ENCODE measurements at places on chromosomes 1 and 21.

- no peak for DNase-seq
Measured at GRCh38 chr1:30753660-30754123, 3.9 kb downstream of the LAPTM5 start.

GRCh38 chr1:37570528-37571334 is 14.0 kb downstream of the DNALI1 start:
- no peak for DNase-seq

DNA sequence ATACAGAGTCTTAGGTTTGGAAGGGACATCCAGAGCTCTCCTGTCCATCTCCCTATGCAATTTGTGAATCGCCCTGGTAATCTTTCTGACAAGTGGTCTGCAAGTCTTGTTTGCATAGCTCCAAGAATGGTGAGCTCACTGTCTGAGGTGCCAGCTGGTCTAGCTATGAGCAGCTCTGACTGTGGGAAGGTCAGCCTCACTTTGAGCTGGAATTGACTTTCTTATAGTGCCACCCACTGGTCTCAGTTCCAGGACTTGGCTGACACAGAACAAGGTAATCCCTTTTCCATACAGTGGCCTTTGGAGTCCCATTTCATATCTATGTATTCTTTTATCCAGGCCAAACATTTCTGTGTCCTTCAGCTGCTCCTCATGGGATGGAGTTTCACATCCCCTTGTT is 95.6 kb upstream of the C8B start:
- DNase-seq: no peak

- no peak for DNase-seq
Measured at GRCh38 chr1:75797273-75797588, 549 bp downstream of the MSH4 start.

DNA sequence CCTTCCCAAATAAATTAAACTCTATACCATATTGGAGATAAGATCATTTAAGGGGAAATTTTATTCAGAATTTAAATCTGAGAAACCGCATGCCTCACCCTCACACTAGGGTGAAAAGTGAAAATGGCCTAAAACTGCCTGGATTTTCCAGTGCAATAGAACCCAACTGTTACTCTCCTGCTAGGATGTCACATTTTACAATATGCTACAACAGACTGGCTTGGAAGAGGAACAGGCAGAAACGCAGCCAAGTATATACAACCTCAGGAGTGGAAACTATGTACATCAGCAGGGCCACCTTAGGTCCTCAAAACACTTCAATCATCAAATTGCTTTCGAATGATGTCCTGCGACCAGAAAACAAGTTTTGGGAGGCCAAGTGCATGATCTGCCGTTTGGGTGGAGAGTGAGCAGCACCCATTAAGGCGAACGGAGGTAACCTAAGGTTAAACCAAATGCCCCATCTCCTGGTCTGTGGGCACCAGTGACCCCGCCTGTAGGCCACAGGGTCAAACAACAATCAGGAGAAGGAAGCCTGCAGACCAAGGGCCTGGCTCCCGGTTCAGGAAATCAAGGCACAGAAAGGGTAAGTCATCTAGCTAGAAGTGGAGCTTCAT is 4.9 kb downstream of the RCAN1 start:
- DNase-seq: no peak

DNA sequence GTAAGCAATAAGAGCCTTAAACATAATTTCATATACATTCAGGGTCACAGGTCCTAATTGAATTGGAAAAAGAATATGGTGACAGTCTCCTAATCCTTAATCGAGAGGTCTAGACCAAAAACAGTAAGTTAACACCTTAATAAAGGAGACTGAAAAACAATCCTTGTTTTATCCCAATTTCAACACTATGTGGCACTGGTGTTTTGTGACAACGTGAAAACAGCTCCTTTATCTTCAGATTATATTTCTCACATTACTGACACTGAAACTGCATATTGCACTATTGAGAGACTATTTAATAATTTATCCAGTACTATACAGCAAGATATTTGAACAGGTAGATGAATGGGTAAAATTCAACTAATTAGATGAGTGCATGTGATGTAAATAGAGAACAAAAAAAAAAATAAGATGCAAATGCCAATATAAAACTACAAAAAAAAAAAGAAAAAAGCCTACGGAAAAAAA is 34.1 kb downstream of the TP53BP2 start:
- DNase-seq: no peak

GRCh38 chr1:30403061-30403645 is 320.2 kb downstream of the MATN1 start:
- no peak for DNase-seq

DNA sequence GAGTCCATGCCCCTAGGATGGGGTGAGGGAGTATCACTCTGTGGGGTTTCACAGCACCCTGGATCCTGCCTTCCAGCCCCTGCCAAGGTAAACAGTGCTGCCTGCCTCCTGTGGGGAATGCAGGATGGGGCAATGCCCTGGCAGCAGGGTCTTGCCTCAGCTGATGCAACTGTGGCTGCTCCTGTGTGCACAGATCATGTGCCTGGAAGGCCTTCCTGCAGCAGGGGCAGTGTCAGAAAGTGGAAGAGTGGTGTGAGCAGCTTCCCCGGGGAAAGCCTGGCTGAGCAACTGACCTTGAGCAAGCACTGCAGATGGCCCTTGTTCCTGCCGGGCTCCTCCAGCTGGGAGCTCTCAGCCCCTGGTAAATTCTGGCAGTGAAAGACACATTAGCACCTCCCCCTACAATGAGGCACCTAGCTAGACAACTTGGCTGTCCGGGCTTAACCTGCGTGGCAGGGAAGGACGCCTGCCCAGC is 9.9 kb downstream of the TOR3A start:
- peak; percentile 80 for DNase-seq

- DNase-seq: no peak
Measured at GRCh38 chr1:85734931-85735330, 26.7 kb upstream of the ZNHIT6 start.

DNA sequence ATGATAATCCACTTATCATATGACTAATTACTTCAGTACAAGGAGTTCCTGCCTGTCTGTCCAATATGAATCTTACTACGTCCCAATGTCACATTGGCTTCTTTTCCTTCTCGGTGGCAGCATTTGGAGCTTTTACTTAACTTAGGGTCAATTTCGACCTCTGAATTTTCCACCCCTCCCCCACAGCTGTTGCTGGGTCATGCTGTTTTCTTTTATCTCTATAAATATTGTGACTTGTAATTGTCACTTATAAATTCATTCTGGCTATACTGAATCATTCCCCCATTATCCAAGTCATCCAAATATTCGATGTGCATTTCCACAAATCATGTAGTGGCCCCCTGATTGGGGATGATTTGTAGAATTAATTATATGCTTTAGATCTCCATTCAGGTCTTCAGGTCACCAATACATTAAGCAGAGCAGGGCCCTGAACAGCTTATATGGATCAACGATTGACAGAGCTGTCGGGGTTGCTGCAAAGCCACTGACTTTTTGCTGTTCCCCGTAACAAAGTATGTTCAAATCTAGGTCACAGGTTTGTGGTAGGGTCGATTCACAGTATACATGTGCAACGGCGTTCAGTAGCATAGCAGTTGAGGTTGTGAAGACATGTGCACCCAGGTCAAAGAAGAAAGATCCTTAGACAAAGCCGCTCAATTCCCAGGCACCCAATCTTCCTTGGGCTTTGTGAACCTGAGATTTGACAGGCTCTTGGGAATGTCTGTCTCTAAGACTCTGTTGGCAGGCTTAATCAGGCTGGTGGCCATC is 18.3 kb upstream of the RNU1-4 start:
- DNase-seq: no peak

DNA sequence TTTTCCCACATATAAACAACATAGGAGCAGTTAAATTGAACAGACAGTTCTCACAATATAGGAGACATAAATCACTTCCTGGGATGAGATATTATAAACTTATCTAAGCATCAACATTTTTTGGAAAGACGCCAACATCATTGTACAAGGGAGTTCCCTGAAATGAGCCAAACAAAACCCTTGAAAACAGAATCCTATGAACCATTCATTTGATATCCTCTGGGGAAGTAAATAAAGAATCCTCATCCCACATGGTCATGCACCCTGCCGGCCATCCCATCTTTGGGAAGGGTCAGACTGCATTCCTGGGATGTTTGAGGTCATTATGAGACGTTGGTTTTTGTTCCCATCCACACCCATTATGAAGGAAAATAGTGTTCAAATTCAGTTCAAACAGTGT is 111.8 kb upstream of the USP25 start:
- DNase-seq: peak; percentile 2

- no peak for DNase-seq
Measured at GRCh38 chr1:112110031-112110430, 120.6 kb upstream of the KCND3 start.

GRCh38 chr1:92989936-92990583 is 28.8 kb upstream of the DIPK1A start:
- no peak for DNase-seq

- no peak for DNase-seq
Measured at GRCh38 chr1:8646189-8646588, 171.3 kb downstream of the RERE start.

DNA sequence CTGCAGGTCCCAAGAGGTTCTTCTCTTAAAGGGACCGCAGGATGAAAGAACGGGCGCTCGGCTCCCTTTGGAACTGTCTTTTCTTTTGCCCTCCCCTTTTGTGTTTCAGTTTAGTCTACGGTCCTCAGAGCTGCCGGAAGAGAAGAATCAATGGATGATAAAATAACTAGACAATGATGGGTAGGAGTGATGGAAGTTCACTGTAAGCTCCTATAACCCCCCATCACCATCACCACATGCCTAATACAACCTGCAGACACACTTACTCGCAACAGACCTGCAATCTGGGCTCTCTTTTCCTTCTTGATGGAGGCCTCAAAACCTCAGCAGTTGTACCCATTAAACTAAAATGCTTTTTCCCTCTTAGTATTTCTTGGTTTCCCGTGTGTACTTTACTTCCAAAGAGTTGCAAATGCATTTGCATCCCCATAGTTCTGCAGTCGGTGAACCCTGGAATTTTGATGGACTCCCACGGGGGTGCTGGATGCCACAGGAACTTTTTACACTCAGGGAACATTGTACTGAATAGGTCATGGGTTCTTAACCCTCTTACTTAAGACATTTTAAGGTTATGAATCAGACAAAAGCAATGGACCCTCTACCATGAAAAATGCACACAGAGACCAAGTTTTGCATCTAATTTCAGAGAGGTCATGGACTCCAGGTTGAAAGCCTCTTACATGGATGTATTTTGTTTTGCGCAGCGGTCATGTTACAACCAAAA is 633 bp upstream of the RFX5 start:
- DNase-seq: no peak

DNA sequence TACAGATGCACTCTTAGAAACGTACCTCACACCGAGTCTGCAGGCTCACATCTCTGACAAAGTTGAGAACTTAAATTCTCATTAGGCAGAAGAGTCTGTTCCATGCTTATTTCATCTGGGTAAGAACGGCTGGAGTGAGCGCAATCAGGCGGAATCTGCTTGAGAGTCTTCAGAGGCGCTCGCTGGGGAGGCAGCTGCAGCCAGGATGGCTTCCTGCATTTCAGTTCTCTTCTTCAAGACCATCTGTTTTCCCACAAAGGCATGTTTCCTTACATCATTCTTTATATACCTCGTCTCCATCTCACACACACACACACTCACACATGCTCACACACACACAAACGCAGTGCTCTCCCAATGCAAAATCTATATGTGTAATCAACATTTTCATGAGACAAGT is 497.1 kb downstream of the AJAP1 start:
- DNase-seq: no peak

GRCh38 chr1:16298653-16299052 is 53.6 kb downstream of the FBXO42 start:
- DNase-seq: no peak

- DNase-seq: no peak
Measured at GRCh38 chr1:5733596-5733995, 258.6 kb downstream of the NPHP4 start.

GRCh38 chr1:204075139-204075521 is 2.2 kb downstream of the SOX13 start:
- no peak for DNase-seq

DNA sequence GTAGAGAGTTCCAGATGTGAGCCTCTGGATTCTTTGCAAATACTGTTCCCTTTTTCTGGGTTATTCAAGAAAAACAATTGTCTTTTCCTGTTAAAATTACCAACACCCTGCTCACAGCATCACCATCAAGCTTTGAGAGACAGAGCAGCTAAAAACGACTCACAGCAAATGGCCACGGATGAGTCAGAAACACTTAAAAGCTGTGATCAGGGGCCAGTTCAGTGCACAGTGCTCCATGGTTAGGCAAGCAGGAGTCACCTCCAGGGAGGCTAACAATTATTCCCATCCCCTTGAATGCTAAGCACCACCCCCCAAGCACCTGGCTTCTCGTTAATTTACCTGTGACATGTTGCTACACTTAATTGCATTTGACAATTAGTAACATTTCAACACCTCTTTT is 128.4 kb upstream of the CAMK1G start:
- no peak for DNase-seq

- DNase-seq: no peak
Measured at GRCh38 chr1:9596415-9597123, 7.9 kb downstream of the TMEM201 start.

DNA sequence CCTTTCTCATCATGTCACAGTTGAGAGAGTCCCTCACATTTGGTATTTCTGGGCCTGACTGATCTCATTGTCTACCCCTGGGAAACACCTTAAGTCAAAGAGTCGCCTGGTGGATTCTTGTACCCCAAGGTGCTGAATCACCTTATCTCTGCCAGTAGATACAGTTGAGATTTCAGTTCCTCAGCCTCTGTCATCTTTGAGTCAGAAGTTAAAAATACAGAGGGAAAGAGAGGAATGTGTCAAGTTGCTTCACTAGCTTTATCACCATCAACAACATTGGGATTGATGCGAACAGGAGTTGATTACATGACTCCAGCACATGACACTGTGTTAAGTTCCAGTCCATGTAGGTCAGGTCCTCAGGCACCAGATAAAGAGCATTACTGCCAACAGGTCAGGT is 513.0 kb downstream of the NUF2 start:
- DNase-seq: no peak

DNA sequence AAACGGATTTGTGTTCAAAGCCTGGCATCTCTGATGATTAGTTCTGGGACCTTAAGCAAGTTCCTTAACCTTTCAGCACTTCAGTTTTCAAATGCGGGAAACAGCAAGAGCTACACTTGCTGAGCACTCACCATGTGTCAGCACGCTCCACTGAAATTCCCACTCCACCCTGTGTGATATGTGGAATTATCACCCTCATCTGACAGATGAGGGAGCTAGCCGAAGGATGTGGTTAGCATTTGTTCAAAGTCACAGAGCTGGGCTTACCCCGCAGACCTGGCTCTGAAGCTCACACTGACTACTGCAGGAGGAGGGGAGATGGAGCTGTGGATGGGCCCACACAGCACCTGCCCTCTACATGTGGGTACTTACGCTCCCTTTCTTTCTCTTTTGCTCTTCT is 29.1 kb downstream of the IL12RB2 start:
- no peak for DNase-seq

DNA sequence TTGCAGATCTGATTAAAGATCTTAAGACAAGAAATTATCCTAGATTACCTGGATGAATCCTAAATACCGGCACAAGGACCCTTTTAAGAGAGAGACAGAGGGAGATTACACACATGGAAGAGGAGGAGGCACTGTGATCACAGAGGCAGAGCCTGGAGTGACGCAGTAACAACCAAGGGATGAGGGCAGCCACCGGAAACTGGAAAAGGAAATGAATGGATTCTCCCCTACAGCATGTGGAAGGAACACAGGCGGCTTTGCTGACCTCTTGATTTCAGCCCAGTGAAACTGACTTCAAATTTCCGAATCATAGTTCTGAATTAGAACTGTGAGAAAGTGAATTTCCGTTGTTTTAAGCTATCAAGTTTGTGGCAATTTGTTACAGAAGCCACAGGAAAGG is 50.2 kb upstream of the IVNS1ABP start:
- no peak for DNase-seq

GRCh38 chr1:228944296-228944695 is 209.0 kb downstream of the RHOU start:
- no peak for DNase-seq

Measured in brain pericyte (primary cell).